ENCODE measurements at places on chromosomes 6 and 20.
A peak's percentile ranks its signal among the peaks of the same experiment; 100 is the strongest.

GRCh38 chr6:129736105-129736504 lies 26.1 kb upstream of the ARHGAP18 start:
- no peak for DNase-seq

- DNase-seq = no peak
Observed at GRCh38 chr20:3163099-3164042, 3.7 kb upstream of the FASTKD5 start.

DNA sequence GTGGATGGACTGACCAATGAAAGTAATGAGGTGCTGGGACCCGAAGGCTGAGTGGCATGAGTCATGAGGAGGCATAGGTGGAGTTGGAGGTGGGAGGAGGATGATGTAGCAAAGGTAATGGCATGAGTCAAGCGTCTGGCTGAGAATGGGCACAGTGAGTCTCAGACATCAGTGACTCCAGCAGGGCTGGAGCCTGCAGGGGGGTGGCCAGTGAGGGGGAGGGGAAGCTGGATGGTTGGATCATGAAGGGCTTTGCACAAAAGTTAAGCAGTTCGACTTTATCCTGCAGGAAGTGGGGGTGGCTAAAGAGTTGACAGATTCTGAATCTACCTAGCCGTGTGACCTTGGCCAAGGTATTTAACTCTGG lies 99.0 kb upstream of the IYD start:
- DNase-seq = no peak

GRCh38 chr20:36063916-36064657 lies 90.5 kb upstream of the EPB41L1 start:
- DNase-seq = no peak

DNA sequence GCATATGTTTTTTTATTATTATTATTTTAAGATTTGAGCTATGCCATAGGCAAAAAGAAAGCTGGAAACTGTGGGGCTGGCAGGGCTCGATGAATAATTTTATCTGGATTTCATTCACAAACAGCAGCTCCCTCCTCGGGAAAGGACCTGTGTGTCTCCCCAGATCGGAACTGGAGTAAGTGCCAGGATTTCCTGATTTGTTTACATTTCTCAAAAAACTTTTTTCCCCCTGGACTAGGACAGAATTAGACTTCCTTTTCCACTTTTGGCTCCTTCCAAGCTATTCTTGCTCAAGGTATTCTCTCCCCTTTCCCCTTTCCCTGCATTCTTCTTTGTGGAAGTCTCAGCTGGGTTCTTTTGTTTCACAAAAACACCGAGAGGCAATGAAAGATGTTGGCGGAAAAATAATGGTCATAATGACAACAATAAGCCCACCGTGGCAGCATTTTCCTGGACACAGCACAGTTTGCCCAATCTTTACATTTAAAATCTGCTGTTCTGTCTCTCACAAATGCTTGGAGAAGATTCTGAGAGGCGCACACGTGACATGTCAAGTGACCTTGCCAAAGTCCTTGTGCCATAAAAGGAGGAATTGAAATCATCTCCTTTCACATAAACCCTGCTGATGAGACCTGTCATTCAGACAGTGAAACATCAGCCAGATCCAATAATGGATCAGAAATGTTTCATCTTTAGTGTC lies 85.8 kb upstream of the PREP start:
- no peak for DNase-seq

GRCh38 chr20:31260326-31260932 lies 3.0 kb downstream of the DEFB115 start:
- DNase-seq = no peak

DNA sequence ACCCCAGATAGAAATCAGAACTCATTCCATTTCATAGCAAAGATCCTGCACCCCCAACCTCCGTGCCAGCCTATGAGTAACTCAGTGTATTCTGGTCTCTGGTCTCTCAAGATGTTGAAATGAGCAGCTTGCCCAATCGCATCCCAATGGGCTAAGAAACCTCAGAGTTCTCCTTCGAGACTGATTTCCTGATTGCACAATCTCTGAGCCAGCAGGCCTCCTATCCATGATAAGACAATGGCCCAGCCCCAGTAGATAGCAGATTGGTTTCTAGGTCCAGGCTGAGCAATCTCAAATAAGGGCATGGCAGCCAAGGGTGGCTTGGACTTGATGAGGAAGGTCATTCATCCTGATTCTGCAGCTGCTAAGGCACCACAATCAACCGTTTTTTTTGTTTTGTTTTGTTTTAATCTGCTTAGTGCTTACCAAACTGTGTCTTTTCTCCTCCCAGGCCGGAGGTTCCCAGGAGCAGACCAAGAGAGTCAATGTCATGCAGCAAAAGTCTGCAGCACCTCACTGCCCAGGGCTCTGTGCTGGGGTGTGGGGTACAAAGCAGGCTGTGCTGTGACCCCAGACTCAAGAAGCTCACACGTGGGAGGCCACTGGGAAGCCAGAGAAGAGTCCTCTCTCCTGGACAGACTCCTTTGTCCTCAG lies 125.1 kb upstream of the NXT1 start:
- peak; percentile 42 for DNase-seq

- no peak for DNase-seq
Observed at GRCh38 chr20:52649727-52650126, 322.4 kb upstream of the TSHZ2 start.

Data from ascending aorta (tissue), 2 donors.